ENCODE measurements at places on chromosomes 5 and 9.

DNA sequence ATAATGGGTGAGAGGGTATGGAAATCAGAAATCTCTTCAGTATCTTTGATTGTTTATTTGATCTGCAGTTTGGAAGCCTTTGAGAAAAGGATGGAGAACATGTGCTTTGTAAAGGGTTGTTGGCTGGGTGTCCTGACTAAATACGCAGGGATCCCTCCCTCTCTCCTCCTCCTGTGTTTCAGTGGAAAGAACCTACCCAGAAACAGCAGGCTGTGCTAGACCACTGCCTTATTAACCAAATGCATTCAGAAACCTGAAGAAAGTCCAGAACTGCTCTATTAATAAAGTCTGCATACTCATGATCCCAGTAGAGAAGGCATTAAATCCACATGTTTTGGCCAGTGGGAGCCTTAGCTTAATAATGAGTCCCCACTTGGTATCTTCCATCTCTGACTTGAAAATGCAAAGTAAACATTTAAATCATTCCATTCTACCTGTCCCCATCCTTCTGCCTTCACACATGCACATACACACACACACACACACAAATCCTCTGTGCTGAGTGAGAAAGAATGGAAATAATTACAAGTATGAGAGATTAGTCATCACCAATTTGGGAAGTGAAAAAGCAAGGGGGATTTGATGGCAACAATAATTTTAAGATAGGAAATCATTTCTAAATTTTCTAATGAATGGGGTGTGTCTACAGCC is 10.0 kb upstream of the LECT2 start:
- DNase-seq: no peak

GRCh38 chr5:129664336-129664937 is 83.5 kb upstream of the MINAR2 start:
- DNase-seq: no peak

DNA sequence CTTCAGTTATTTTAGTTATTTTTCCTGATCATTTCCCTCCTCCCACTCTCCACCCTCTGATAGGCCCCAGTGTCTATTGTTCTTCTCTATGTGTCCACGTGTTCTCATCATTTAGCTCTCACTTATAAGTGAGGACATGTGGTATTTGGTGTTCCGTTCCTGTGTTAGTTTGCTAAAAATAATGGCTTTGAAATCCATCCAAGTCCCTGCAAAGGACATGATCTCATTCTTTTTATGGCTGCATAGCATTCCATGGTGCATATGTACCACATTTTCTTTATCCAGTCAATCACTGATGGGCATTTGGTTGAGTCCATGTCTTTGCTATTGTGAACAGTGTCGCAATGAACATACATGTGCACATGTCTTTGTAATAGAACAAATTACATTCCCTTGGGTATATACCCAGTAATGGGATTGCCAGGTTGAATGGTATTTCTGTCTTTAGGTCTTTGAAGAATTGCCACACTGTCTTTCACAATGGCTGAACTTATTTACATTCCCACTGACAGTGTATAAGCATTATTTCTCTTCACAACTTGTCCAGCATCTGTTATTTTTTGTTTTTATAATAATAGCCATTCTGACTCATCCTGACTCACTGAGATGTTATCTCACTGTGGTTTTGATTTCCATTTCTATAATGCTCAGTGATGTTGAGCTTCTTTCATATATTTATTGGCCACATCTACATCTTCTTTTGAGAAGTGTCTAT is 17.2 kb upstream of the DIRAS2 start:
- DNase-seq: no peak

DNA sequence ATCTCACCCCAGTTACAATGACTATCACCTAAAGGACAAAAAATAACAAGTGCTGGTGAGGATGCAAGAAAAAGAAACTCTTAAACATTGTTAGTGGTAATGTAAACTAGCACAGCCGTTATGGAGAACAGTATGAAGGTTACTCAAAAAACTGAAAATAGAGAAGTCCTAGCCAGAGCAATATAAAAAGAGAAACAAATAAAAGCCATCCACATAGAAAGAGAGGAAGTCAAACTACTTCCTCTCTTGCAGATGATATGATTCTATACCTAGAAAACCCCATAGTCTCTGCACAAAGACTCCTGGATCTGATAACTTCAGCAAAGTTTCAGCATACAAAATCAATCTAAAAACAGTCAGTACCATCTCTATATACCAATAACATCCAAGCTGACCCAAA is 221.5 kb upstream of the FAM174A start:
- DNase-seq: no peak

GRCh38 chr5:173767574-173768266 is 120.4 kb upstream of the CPEB4 start:
- no peak for DNase-seq

DNA sequence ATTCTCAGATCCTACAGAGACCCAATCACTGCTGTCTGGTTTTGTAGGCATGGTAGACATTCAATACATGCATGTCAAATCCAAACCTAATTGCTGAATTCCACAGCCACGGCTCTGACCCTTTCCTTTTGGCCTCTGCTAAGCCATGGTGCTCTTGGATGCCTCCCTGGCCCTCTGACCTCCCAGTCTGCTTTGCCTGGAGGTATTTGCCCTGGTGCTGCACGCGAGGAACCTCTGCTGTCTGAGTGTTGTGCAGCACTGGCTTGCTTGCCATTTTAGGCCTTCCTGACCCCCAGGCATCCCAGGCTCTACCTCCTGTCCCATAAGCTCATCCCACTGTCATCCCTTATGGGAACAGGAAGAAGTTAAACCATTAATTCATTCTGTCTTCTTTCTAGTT is 60.9 kb downstream of the DOCK2 start:
- DNase-seq: no peak

All from ureter (tissue), 1 donor.